CD8-positive, alpha-beta memory T cell (primary cell): ENCODE measurements at places on chromosomes 12 and 14. TPM values are rescaled to one million over a fixed set of nuclear protein-coding genes. Genes with fewer than 3 reads are reported as not detected.

ART4 gene
- total RNA-seq, result not detected

- H3K27ac ChIP-seq, result no peak overlapping the region
- no peaks in the 10 kb centered on the region for H3K4me1 ChIP-seq
- no peaks in the 10 kb centered on the region for H3K36me3 ChIP-seq
- H3K27me3 ChIP-seq, result no peaks in the 10 kb centered on the region
- peak; percentile 83 for DNase-seq
Observed at GRCh38 chr14:35814371-35815005, 5.4 kb upstream of the RALGAPA1 start.

FERMT2 gene
- 1.7 TPM for total RNA-seq

- H3K4me3 ChIP-seq, result no peak overlapping the region
- no peak overlapping the region for H3K27ac ChIP-seq
- H3K27me3 ChIP-seq, result peaks cover 10% of the 10 kb centered on the region
- no peaks in the 10 kb centered on the region for H3K36me3 ChIP-seq
- DNase-seq, result no peak
- H3K4me1 ChIP-seq, result no peaks in the 10 kb centered on the region
Observed at GRCh38 chr12:524167-524951, 64.6 kb downstream of the B4GALNT3 start.
